ENCODE measurements at places on chromosomes 2 and 18.

DNA sequence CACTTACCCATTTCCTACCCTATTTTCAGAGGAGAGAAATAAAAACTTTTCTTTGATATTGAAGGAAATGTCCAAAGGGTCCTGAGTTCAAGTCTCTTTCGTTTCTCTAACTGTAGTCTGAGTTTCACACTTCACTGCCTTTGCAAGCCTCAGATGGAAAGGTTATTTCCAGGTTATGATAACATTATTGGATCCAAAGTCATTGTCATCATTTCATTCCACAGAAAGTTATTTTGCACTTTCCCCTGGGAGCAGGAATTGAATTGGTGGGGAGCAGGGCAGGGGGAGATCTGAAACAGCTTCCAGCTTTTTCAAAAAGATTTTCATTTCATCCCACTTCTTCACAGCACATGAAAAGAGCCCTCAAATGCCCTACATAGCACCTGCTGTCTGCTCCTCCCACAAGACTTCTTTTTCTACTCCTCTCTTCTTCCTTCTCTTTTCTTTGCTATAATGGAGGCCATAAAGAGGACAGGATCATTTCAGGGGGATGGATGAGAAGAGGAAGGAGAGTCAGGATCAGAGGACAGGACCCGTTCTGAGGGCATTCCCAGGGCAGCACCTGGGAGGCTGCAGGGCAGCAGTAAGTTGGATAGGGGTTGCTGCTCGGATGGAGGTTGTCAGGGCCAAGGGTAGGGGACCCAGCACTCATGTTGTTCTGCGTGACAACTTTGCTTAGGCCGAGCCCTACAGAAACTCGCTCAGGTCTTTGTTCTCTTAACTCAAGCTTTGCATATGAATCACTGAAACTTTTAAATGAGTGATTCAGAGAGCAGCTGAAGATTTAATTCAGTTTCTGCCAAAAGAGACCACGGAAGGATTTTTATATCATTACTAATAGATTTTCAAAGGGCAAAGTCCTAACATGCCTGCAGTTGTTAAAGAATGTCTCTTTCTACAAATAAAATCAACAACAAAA is 11.4 kb upstream of the GALNT5 start:
- DNase-seq, result no peak

DNA sequence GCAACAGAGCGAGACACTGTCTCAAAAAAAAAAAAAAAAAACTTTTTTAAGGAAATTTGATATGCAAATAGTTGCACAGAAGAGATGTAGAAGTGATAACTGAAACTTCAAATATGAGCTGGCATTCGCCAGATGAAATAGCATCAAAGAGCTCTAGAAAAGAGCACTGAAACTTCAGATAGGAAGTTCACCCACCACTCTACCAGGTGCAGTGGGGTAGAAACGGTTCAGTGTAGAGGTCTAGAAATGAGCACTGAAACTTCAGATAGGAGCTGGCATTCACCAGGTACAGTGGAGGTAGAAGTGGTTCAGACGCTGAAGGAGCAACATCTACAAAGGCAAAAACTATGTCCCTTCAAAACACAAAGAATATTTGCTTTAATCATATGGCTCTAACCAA is 9.0 kb upstream of the ONECUT2 start:
- no peak for DNase-seq

DNA sequence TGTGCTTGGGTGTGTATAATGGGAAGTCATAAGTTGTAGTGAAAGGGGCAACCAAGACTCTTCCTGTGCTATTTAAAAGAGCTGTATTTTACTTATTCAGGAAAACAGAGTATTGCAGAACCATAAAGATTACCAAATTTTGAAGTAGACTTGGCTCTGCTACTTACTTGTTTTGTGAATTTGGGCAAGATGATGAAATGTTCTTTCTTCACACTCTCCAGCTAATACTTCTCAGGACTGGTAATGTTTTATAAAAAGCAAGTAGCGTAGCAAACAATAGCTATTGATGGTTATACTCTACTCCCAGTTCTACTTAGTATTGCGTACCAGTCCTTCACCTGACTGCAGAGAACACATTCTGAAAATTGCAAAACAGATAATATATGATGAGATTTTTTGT is 374.1 kb downstream of the ARHGAP15 start:
- DNase-seq, result no peak

GRCh38 chr18:2848247-2849246 is 1.7 kb downstream of the EMILIN2 start:
- no peak for DNase-seq

DNA sequence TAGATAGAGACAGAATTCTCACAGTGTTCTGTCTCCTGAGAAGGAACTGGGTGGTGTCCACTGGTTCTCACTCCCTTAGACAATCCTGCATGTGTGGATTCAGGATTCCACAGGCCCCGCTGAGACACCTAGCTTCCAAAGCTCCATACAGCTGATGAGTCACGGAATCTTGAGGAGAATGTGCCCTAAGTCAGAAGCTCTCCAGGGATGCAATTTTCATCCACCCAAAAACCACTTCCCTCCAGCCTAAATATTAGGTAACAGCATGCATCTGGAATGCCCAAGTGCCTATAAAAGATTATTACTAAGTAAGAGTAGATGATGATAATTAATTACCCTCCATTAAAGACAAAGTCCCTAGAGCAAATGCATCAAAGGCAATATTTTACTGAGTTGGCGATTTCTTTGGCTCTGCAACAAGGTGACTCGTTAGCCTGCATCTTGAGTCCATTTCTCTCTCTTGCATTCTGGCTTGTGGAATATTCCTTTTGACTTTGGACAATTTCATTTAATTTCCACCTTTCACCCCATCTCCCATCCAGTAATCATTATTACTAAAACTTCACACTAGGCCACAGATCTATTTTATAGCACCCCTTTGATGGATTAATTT is 475.1 kb downstream of the TNS1 start:
- no peak for DNase-seq

GRCh38 chr2:8498994-8499393 is 182.9 kb upstream of the ID2 start:
- no peak for DNase-seq

DNA sequence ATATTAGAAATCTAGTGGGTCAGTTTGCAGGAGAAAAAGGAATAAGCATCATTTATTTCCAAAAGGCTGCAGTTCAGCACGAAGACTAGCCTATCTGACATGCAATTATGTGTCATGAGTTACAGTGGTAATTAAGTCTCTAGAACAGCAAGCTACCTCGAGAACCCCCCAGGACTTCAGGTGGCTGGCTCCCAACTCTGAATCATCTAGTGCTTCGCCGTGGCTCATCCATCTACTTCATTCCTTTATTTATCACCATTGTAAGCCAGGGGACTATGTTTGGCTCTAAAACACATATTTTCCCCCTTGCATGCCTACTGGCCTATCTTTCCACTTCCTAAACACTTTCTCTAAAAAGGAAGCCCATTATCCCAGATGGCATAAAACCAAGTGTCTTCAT is 121.6 kb downstream of the TXNL1 start:
- DNase-seq, result no peak

GRCh38 chr18:77045677-77046076 is 86.9 kb downstream of the MBP start:
- DNase-seq, result no peak
